Hepatocyte (in vitro differentiated cells): ENCODE measurements at places on chromosomes 2 and 18. TPM values are rescaled to one million over a fixed set of nuclear protein-coding genes. Genes with fewer than 3 reads are reported as not detected.
A peak's percentile ranks its signal among the peaks of the same experiment; 100 is the strongest.

- DNase-seq: no peak
Observed at GRCh38 chr2:158618891-158619490, 162.2 kb downstream of the PKP4 start.

DNA sequence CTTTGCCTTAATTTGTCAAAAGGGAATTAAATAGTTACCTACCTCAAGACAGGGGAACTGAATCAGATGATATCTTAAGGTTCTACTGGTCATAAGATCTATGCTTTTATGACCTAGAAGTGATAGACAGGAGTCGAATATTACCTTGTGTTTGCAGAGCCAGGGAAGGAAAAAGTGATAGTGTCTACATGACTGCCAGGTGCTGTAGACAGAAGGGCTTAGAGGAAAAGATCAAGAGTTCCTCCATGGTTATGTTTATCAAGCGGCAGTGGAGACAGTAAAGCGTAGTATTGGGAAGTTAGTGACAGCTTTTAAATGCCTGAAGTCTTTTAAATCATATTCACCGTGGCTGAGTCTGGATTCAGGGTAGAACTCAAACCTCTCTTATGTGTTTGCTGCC, 11.9 kb downstream of the CRIM1 start:
- DNase-seq: no peak

DNA sequence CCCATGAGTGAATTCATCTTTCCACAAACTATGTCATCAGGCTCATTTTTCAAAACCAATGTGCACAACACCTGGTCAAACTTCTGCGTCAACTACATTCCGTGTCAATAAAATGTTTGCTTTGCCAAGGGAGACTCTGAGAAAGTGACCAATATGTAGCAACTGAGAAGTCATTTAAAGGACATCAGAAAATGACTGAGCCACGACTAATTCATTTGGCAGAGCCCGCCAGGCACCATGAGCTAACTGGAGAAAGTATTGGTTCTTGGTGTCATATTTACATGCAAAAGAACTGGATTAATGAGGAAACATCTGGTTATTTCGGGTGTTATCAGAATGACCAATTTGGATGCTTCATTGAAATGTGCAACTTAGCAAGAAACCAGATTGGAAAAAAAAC, 7.2 kb downstream of the RND3 start:
- no peak for DNase-seq

DNA sequence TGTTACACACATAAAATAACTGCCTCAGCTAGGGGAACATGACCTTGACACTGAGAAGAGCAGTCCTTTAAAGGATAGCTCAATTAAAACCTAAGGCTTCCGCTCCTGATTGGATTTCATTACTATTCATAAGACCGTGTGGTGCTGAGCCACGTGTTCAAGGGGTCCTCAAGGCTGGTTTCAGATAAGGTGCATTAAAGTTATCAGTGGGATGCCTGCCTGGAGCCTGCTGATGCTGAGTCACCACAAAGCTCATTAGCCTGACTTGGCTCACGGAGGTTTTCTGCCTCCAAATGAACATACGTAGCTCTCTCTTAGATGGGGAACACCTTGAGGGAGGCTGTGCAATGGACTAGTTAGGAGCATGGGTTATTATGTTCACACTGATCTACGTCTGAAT, 518.9 kb downstream of the TDRD15 start:
- peak; percentile 17 for DNase-seq

GRCh38 chr2:55204950-55205349, 27.1 kb downstream of the CLHC1 start:
- no peak for DNase-seq

DNA sequence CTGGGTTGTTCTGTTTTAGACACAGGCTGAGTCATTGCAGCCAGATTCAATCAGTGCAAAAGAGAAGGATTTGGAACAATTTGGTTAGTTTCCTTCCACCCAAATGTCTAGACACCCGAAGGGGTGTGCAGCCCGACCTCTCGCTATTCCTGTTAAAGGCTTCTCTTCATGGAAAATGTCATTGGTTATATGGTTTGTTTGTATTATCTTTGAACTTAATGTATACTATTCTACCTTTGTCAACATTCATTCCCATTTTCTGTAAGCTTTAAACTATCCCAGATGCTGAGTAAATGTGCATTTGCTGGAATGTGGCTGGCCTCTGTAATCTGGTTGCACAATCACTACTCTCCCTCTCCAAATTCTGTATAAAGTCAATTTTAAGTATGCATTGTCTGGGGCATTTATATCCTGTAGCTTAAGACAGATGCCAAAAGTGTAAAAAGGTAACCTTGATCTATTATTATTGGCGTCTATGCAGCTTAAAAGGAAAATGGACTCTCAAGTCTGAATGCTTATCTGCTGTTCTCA, 80.4 kb upstream of the RND3 start:
- DNase-seq: no peak

DNA sequence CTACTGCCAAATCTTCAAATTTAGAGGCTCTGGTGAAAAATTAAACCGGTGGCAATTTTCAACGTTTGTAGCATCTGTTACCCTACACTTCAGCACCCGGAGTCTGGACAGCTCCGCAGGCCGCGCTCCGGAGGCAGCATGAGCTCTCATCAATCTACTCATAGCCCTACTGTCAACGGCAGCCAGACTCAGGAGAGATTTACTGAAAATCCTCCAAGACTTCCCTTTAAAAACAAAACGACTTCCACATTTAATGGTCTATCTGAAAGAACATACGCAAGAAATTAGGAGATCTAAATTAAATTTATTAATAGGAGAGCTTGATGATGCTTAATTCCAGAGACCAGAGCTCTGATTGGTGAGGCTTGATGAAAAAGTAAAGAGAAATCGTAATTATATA, 970 bp upstream of the ADCYAP1 start:
- peak; percentile 75 for DNase-seq

DNA sequence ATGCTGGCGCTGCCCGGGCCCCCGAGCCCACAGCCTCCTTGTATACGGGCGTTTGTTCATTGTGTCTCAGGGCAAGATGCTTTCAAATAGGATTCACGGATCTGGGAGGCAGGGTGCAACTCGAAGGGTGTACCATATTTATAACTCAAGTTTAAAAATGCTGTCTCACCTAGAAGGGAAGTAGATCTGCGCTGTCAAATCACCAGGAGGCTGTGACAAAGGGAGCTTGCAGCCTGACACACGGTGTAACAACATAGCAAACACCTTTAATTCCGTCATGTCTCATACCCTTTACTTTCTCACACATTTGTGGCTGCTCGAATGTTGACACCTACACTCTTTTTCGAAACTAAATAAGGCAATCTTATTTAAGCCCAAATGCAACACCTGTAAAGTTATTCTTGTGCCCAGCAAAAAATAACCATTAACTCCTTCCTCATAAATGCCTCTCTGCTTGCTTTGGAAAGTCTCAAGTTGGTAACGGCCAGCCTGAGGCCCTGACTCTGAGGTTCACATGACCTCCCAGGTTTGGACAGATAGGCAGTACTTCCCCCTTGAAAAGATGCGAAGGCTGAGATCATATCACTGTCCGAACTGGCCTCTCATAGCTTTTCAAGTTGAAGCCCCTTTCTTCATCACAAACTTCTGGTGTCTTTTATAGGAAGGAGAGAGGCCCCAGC, 11.6 kb downstream of the ZEB2 start:
- DNase-seq: no peak

Gene EVX2
- polyA plus RNA-seq: 1.3 and 1.7 TPM in 2 replicates

Gene TGFA
- polyA plus RNA-seq: 2.2 and 2.6 TPM in 2 replicates

Gene KYNU
- polyA plus RNA-seq: 7.6 and 9.4 TPM in 2 replicates
